ENCODE measurements at places on chromosomes 4 and X.
A peak's percentile ranks its signal among the peaks of the same experiment; 100 is the strongest.

DNA sequence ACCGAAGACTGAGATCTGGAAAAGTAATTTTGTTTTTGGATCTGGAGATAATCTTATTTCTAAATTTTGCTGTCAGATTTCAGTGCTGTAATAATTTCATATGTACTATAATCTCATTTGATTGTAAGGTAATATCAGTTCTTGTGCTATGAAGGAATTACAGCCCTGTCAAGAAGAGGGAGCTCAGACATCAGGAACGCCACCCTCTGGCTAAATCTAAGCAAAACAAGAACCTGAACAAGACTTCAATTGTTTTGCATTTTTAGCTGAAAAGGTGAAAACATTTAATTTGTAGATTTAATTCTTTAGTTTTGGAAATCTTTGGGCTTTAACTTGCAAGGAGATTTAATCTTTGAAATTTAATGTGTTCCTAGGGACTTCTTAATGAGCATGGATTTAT lies 525.4 kb upstream of the HS3ST1 start:
- DNase-seq = peak; percentile 38

GRCh38 chr4:168540086-168540485 lies 43.2 kb downstream of the PALLD start:
- no peak for DNase-seq

DNA sequence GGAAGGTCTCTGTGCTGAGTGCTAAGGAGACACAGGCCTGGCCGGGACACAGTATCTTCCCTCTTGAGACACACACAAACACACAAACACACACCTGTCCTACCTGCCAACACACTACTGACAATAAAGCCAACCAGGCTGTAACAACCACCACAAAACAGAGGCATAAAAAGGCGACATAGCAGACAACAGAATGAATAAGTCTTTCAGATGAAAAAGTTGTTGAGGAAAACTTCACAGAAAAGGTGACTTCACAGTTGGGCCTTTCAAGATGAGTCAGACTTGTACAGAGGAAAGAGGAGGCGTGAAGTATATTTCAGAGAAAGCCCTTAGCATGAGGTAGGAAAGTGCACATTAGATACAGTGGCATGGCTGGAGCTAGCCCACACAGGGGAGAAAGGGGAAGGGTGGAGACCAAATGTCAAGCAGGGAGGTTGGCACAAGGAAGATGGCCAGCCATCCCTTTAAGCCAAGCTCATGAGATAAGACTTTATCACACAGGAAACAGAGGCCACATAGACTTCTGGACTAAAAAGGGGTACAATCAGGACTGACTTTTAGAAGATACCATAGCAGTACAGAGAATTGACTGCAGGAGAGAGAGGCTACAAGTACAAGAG lies 54.0 kb downstream of the SLC9A7 start:
- DNase-seq = no peak

DNA sequence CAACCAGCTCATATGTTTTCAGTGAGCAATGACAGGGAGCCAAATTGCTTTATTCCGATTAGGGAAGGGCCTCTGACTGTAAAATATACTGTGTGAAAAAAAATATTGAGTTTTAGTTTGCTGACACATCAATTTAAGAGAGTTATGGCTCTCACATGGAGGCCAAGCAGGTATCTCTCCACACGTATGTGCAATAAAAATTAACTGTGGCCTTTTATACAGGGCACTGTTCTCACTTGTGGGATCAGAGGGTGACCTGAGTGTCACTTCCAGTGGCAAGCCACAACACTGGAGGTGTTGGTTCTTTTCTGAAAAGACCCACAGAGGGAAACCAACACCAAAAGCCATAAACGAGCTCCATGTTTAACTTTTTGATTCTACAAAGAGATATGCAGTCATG lies 462.8 kb downstream of the MID1IP1 start:
- no peak for DNase-seq

- no peak for DNase-seq
These were observed 180.8 kb downstream of the FRMPD4 start for GRCh38 chrX:12319003-12319519.

DNA sequence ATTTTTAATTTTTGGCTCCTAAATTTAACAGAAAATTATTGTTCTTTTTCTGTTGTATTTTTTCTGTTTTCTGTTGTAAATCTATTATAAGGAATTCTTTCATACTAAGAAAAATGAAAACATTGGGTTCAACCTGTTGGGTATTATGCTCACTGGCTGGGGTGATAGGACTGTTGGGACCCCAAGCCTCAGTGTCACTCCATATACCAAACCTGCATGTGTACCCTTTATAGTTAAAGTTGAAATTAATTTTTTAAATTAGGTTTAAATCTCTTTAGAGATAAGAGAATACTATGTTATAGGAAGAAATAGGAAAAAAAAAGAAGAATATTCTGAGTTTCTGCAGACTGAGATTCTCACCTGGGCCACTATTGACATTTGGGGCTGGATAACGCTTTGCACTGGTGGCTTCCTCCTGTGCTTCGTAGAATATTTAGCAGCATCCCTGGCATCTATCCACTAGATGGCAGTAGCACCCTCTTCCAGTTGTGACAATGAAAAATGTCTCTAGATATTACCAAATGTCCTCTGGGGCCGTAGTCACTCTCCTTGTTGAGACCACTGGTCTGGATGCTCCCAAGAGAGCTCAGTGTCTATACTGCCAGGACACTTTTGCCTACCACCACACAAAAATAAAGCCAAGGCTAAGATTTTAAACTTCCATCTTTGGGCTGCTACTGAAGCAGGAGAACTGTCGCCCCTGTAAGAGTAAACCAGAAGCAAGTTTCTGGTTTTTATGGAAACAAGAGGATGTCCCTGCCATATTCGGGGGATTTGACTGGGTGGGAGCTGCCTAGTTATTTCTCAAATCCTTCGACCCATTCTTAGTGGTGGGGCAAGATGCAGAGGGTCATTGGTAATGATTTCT lies 22.4 kb upstream of the CLTRN start:
- peak; percentile 17 for DNase-seq

- no peak for DNase-seq
These were observed 126.5 kb upstream of the WDFY3 start for GRCh38 chr4:85092943-85093342.
